ENCODE measurements at places on chromosomes 16 and 17. TPM values are rescaled to one million over a fixed set of nuclear protein-coding genes. Genes with fewer than 3 reads are reported as not detected.

The TP53TG3E gene
- total RNA-seq: not detected

The CTNS gene
- 19.0 TPM for total RNA-seq

The KRT27 gene
- total RNA-seq: not detected

The MYH8 gene
- 0.09 TPM for total RNA-seq

The SLC38A10 gene
- 240 TPM for total RNA-seq

The COX6A2 gene
- total RNA-seq: not detected

The HOXB6 gene
- 5.3 TPM for total RNA-seq

The CD300E gene
- not detected for total RNA-seq

The OTOA gene
- total RNA-seq: 0.09 TPM

The ZG16 gene
- total RNA-seq: not detected

The WNT3 gene
- 0.65 TPM for total RNA-seq

The DRC3 gene
- total RNA-seq: 0.37 TPM

The CDK12 gene
- total RNA-seq: 33.1 TPM

The C1QTNF8 gene
- not detected for total RNA-seq

The NLGN2 gene
- total RNA-seq: 15.1 TPM

The RGS9 gene
- total RNA-seq: 0.89 TPM

The WNT9B gene
- not detected for total RNA-seq

The TP53TG3 gene
- total RNA-seq: not detected

The ABCA10 gene
- 0.69 TPM for total RNA-seq

The ZSCAN10 gene
- total RNA-seq: not detected

The MMP15 gene
- 14.8 TPM for total RNA-seq

The PARD6A gene
- 1.2 TPM for total RNA-seq

The SLC47A1 gene
- total RNA-seq: not detected

The OTOP3 gene
- total RNA-seq: not detected

The NOS2 gene
- not detected for total RNA-seq

The GRAPL gene
- total RNA-seq: not detected

The PRSS36 gene
- 0.30 TPM for total RNA-seq

The AOC3 gene
- total RNA-seq: 0.30 TPM

All from smooth muscle cell of the umbilical artery (primary cell).